ENCODE measurements at places on chromosomes 2 and 18.

GRCh38 chr2:142280831-142281230, 150.0 kb upstream of the LRP1B start:
- H3K4me1 ChIP-seq = no peaks in the 10 kb centered on the region
- H3K4me3 ChIP-seq = no peak overlapping the region
- no peaks in the 10 kb centered on the region for H3K36me3 ChIP-seq

GRCh38 chr2:162241571-162241970, 1.7 kb downstream of the FAP start:
- H3K4me3 ChIP-seq = no peak overlapping the region
- DNase-seq = no peak
- H3K27me3 ChIP-seq = no peaks in the 10 kb centered on the region
- no peaks in the 10 kb centered on the region for H3K4me1 ChIP-seq
- H3K27ac ChIP-seq = no peak overlapping the region

DNA sequence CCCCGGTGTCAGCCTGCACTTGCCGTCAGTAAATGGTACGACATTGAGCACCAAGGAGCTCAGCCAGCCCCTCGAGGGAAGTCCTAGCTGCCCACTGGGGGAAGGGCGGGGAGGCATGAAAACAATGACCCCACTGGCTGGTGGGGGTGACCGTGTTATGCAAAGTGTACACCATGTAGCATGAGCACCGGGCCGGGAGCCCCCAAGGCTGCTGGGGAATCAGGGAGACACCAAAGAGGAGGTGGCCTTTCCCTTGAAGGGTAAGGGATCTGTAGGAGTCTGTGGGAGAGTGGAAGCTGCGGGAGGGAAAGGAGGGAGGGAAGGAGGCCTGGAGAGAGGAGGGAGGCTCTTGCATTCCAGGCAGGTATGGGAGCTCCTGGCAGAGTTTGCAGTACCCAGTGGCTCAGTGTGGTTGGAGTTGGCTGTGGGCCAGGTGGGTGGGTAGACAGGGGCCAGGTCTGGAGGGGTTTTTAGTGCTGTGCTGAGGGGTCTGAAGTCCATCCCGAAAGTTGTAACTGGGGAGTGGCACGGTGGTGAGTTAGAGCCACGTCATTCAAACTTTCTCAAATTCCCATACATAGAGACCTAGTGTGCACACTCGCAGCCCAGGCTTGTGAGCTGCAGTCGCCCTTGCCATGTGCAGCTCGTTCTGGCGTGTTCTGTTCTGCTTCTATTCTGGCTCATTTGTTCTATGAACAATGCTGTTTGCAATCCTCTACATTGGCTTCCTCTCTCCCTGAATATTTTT, 22.4 kb downstream of the RRM2 start:
- no peak overlapping the region for H3K4me3 ChIP-seq
- no peaks in the 10 kb centered on the region for H3K27me3 ChIP-seq
- H3K36me3 ChIP-seq = peaks cover 12% of the 10 kb centered on the region
- no peak overlapping the region for H3K27ac ChIP-seq
- no peaks in the 10 kb centered on the region for H3K4me1 ChIP-seq

GRCh38 chr18:56638232-56639103, at the start of gene TXNL1:
TSS of gene TXNL1 (minus strand) at chr18:56638592. CDS start at chr18:56638440, 152 bp downstream.
- H3K4me1 ChIP-seq = no peaks in the 10 kb centered on the region
- peak; percentile 97 for DNase-seq
- H3K27ac ChIP-seq = no peak within 1 kb of the TSS

DNA sequence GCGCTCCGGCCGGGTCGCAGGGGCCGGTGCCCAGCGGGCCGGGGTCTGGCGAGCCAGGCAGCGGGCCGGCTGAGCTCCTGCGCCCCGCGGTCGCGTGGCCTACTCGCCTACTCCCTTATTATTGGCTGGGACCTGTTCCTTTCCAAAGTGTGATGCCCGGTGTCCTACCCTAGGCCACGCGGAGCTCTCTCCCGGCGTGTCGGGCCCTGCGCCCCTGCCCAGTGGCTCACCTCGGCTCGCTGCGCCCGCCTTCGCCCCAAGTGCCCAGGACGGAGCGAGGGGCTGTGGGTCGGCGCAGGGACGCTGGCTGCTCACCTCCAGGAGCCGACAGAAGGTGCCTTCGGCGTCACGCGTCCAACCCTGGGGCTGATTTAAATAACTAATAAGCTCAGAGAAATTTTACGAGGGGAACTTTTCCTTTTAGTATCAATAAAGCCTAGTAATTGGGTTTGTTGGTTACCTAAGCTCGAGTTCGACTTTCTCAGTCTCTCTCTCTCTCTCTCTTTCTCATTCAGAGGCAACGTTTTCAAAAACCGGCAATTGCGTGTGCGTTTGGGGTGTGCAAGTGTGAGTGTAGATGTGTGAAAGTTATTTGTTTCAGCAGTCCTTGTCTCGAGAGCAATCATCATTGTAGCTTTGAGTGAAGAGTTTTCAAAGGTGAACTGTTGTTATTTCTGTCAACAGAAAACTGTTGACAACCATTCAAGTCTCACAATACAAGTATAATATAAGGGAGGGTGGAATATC, 7.0 kb upstream of the SATB2 start:
- DNase-seq = no peak
- H3K4me1 ChIP-seq = peaks cover 5% of the 10 kb centered on the region
- H3K27ac ChIP-seq = no peak overlapping the region
- no peaks in the 10 kb centered on the region for H3K36me3 ChIP-seq

DNA sequence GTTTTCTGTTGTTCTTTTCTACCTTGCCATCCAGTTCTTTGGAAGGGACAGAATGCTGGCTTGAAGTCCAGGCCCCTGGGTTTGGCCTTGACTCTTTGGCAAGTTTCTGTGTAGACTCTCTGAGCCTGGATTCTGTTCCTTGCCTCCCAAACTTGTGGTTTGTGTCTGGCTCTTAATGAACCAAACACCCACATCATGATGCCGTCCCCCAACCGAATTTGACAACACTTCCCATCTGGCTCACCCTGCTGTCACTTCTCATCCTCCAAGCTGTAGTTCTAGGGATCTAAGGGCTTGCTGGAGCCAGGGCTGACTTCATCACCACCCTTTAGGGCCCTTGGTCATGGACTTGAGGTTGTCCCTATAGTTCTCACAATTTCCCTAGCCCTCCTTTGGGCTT, 68.9 kb upstream of the CELF4 start:
- H3K4me3 ChIP-seq = no peak overlapping the region
- no peaks in the 10 kb centered on the region for H3K27me3 ChIP-seq
- no peaks in the 10 kb centered on the region for H3K36me3 ChIP-seq
- H3K27ac ChIP-seq = no peak overlapping the region
- DNase-seq = no peak

DNA sequence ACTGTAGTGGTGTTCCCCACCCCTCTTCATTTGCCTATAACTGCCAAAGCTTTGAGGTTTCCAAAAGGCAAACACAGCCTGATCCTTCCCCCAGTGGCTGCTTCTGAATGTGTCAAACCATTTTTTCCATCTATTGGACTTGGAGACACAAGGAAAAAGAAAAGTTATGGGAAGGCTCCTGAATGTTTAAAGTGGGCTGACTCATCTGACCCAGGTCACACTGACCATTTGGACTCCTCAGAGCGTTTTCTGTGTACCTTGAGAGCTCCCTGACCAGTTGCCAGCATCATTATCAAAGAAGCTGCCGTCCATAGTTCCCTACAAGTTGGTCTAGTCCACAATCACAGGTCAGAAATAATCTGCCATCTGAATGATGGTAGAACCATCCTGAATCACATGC, 123.4 kb upstream of the COL3A1 start:
- H3K27me3 ChIP-seq = no peaks in the 10 kb centered on the region
- H3K4me1 ChIP-seq = no peaks in the 10 kb centered on the region
- no peaks in the 10 kb centered on the region for H3K36me3 ChIP-seq
- no peak overlapping the region for H3K27ac ChIP-seq
- no peak for DNase-seq

GRCh38 chr18:58928386-58928785, 63.7 kb downstream of the ZNF532 start:
- H3K27ac ChIP-seq = no peak overlapping the region
- no peak overlapping the region for H3K4me3 ChIP-seq
- no peaks in the 10 kb centered on the region for H3K36me3 ChIP-seq

DNA sequence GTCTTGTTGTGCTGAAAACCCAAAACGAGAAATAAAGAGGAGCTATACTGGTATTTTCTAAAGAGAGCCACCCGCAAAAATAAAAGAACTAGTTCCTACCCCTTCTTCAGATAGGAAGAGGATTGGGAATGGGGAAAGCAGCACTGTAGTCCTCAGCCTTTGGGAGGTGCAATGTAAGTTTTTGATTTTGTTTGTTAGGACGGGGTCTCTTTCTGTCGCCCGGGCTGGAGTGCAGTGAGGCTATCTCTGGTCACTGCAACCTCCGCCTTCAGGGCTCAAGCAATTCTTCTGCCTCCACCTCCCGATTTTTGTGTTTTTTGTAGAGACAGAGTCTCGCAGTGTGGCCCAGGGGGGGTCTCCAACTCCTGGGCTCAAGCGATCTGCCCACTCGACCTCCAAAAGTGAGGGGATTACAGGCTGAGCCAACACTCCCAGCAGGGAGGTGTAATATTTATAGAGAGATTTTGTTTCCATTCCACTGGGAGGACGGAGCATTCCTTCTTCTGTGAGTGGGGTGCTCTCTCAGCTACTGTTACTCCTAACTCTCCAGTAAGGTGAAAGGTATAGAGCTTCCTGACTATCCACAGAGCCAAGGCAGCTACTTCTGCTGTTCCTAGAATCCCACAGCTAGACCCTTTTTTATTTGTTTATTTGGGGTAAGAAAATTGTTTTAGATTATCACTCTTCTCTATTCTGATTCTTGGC, 13.1 kb upstream of the GULP1 start:
- H3K36me3 ChIP-seq = no peaks in the 10 kb centered on the region
- H3K27me3 ChIP-seq = no peaks in the 10 kb centered on the region
- H3K4me3 ChIP-seq = no peak overlapping the region
- peaks cover 4% of the 10 kb centered on the region for H3K4me1 ChIP-seq
- DNase-seq = no peak

GRCh38 chr18:74797577-74798151, 200.0 kb downstream of the ZNF407 start:
- no peaks in the 10 kb centered on the region for H3K36me3 ChIP-seq
- H3K4me3 ChIP-seq = no peak overlapping the region
- no peak for DNase-seq

GRCh38 chr2:14530506-14530905, 102.0 kb upstream of the LRATD1 start:
- no peak overlapping the region for H3K4me3 ChIP-seq
- H3K27me3 ChIP-seq = no peaks in the 10 kb centered on the region
- DNase-seq = no peak
- no peaks in the 10 kb centered on the region for H3K4me1 ChIP-seq
- no peak overlapping the region for H3K27ac ChIP-seq

DNA sequence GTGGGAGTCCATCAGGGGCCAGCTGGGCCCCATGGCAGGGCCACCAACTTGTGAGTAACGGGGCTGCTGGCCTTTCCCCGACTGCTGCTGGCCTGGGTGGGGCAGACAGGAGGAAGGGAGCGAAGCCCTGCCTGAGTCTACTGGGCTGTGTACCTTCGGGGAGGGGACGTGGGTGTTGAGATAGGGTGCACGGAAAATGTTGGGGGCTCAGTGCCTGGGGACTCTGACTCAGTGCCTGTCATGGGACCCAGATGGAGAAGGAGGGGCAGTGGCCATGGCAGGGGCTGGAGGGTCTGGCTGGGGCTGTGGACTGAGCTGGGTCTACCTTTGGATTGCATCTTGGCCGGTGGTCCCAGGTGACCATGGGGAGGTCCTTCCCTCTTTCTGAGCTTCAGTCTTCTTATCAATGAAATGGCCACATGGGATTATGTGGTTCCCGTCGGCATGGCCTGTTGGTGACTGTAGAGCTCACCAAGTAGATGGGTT, 4.0 kb downstream of the SLC4A3 start:
- H3K36me3 ChIP-seq = no peaks in the 10 kb centered on the region
- DNase-seq = no peak
- no peaks in the 10 kb centered on the region for H3K27me3 ChIP-seq

DNA sequence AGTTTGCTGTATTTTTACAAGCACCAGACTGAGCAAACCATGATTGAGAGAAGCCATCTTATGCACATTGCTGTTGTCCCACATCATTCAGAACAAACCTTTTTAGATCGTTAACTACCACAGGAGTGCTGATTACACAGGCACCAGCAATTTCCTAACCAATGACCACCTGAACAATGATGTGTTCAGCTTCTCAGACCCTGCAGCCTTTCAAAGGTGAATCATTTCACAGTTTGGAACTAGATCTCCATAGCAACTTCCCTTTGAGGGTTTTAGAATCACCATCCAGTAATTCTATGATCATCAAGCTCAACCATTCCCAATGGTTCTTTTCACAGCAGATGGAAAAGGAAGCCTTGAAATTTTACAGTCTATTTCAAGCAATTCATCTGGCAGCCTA, 71.4 kb downstream of the OLA1 start:
- H3K4me3 ChIP-seq = no peak overlapping the region
- H3K27me3 ChIP-seq = no peaks in the 10 kb centered on the region
- no peak overlapping the region for H3K27ac ChIP-seq
- peaks cover 2% of the 10 kb centered on the region for H3K4me1 ChIP-seq
- no peaks in the 10 kb centered on the region for H3K36me3 ChIP-seq

DNA sequence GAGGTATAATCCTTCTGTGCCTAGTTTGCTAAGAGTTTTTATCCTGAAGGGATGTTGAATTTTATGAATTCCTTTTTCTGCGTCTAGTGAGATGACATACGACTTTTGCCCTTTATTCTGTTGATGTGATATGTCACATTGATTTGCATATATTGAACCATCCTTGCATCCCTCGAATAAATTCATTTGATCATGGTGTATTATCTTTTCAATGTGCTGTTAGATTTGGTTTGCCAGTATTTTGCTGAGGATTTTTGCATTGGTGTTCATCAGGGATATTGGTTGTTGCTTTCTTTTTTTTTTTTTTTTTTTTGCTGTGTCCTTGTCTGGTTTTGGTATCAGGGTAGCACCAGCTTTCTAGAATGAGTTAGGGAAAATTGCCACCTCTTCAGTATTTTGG, 9.1 kb downstream of the GCC2 start:
- no peaks in the 10 kb centered on the region for H3K36me3 ChIP-seq
- no peak overlapping the region for H3K4me3 ChIP-seq
- no peaks in the 10 kb centered on the region for H3K27me3 ChIP-seq
- no peak overlapping the region for H3K27ac ChIP-seq

DNA sequence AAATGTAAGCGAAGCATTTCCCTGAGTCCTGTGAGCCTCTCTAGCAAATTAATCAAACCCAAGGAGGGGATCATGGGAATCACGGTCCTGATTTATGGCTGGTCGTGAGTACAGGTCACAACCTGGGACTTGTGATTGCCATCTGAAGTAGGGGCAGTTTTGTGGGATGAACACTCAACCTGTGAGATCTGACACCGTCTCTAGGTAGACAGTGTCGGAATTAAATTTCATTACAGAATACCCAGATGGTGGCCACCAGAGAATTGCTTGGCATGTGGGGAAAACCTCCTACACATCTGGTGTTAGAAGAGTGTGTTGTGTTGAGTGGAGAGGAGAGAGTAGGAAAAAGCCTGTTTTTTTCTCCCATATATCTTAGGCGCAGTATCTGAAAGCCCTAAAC, 12.5 kb downstream of the CAPN14 start:
- no peaks in the 10 kb centered on the region for H3K36me3 ChIP-seq
- no peaks in the 10 kb centered on the region for H3K4me1 ChIP-seq
- no peak for DNase-seq
- no peaks in the 10 kb centered on the region for H3K27me3 ChIP-seq
